Pancreas (tissue), 10 donors: ENCODE measurements at places on chromosomes 5 and 9. TPM values are rescaled to one million over a fixed set of nuclear protein-coding genes. Genes with fewer than 3 reads are reported as not detected.
A peak's percentile ranks its signal among the peaks of the same experiment; 100 is the strongest.

- DNase-seq: no peak
Measured at GRCh38 chr9:76433836-76434235, 25.1 kb upstream of the GCNT1 start.

FCN2 gene
- not detected for total RNA-seq

DNA sequence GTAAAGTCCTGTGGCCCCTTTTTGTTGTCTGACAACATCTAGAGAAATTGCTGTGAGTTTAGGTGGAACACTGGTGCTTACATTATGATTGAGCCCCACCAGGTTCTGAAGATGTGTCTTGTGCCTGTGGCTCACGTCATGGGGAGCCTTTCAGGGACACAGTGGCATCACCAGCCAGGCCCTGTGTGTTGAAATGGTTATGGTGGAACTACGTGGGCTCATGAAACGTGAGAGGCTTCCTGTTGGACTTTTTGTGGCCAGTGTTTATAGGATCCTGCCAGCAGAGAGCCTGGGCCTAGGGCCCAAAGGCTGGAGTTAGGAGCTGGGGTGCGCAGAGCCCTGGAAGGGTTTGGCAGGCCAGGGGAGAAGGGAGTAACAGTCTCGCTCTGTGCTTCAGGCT lies 46.8 kb downstream of the TENT4A start:
- DNase-seq: no peak

GRCh38 chr5:132425009-132425937 lies 55.8 kb downstream of the SLC22A5 start:
- no peak for DNase-seq

CEL gene
- 11,290 TPM for total RNA-seq

DNA sequence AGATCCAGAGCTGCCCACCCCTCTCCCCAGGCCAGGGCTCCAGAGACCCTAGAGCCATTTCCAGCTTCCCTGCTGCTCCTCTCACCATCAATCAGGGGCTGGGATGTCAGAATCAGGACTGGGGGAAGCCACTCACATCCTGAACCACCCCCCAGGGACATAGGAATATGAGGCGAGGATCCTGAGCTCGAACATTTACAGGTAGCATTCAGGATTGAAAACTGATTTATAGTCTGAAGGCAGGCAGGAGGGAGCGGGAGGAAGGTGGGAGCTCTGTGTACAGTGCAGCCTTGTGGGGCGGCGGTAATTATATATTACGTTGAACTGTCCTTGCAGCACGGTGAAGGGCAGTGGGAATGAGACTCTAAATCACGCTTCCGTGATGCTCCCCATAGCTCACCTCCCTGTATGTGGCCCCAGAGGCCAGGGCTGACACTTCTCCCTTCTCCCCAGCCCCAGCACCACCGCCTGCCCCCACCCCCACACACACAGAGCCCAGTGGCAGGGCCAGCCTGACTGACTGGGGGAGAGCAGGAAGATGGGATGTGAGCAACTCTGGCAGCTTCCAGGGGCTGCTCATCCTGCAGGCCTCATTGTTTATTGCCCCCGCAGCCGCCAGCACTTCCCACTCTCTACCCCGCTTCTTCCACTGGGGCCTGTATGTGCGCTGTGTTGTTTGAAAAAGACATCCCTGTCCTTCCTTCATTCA lies 76.0 kb upstream of the HSPA9 start:
- no peak for DNase-seq

- DNase-seq: peak; percentile 15
Measured at GRCh38 chr9:133700819-133701320, 37.3 kb downstream of the SARDH start.

DDX4 gene
- total RNA-seq: 0.56 TPM

DNA sequence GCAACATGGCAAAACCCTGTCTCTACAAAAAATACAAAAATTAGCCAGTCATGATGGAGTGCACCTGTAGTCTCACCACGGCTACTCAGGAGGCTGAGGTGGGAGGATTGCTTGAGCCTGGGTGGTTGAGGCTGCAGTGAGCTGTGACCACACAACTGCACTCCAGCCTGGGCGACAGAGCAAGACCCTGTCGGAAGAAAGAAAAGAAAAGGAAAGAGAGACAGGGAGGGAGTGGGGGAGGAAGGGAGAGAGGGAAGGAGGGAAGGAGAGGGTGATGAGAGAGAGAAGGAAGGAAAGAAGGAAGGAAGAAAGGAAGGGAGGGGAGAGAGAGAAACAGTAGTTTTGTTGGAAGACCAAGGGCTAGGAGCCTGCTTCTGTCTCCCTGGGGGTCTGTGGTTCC lies 142.4 kb downstream of the C9orf50 start:
- DNase-seq: no peak
